ENCODE measurements at places on chromosomes 7 and 10.

DNA sequence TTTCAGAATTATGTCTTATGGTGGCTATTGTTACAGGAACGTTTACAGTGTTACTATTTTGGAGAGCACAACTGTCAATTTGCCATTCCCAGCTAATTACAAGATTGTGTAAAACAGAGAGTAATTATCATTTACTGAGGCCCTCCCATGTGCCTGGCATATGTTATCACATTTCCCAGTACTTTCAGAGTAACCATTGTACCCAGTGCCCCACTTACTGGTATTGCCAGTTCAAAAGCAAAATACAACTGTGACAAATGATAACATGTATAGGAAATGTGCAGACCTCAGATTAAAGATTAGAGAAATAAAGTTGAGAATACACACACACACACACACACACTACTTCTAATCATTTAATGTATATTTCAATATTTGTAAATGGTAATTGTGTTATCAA is 572.5 kb downstream of the POM121L12 start:
- no peak for DNase-seq

DNA sequence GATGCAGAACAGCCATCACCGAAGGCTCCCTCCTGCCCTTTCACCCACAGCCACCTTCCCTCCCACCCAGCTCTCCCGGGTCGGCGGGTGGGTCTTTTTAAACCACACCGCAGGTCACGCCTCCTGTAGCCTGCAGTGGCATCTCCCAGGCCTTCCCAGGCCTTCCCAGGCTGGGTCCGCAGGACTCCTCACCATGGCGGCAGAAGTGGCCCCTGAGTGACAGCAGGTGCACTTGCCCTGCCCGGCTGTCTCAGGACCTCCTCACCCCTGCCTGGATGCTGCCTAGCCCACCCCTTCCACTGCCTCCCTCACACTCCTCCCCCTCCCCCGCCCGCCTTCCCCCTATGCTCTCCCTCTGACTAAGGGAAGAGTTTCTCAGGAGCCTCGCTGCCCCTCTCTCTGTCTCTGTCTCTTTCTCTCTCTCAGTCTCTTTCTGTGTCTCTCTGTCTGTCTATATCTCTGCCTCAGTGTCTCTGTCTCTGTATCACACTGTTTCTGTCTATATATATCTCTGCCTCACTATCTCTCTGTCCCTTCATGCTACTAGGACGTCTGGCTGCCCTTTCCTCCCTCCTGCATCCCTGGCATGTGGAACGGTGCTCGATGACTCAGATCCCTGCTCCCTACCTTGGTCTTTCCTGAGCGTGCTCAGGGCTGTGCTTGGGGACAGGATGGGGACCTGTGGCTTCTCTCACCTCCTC is 57.5 kb downstream of the GLRX3 start:
- DNase-seq, result no peak

- DNase-seq, result peak; percentile 3
These were observed 314.8 kb downstream of the POM121L12 start for GRCh38 chr7:53350241-53350640.

- no peak for DNase-seq
These were observed 18.8 kb downstream of the VSIR start for GRCh38 chr10:71754562-71754961.

DNA sequence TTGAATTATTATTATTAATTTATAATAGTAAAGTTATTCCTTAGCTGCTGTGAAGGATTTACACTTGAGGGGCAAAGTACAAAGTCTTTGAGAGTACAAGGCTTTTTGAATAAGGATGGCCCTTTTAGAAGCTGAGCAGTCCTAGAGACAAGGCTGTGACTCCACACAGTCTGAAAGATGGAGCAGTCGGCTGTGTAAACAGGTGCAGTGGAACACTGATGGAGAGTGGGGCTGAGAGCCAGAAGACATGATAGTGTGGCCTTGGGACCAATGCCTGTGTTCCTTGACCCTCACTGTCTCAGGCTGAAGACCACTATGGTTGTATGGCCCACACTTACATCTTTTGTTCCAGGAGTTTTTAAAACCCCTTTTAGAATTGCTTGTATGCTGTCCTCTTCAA is 311.2 kb upstream of the PHF14 start:
- DNase-seq, result no peak

Data from NCI-H1105 treated with DMSO at 0.1 percent for 48 hours (cell line).